ENCODE measurements at places on chromosomes 3 and 15.

DNA sequence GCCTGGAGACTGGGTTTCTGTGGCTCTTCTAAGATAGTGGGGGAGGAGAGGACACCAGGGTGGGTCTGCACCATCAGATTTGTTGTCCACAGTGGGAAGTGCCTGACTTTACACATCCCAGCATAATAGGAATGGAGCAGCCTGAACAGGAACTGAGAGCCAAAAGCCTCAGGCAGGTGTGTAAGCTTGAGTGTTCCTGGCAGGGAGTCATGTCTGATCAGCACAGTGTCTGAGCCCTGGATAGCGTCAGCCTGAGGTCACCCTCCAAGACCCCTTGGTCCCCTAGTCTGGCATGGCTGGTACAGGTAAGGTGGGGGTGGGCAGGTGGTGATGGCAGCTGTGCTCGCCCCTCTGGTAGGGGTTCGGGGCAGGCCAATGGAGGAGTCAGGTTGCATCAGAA, 20.2 kb downstream of the INSYN1 start:
- no peak for DNase-seq

GRCh38 chr15:98547741-98548138, 100.6 kb upstream of the IGF1R start:
- no peak for DNase-seq

GRCh38 chr3:157920822-157921700, 185.2 kb downstream of the SHOX2 start:
- DNase-seq = no peak

GRCh38 chr15:36954486-36954885, 145.9 kb downstream of the MEIS2 start:
- DNase-seq = no peak

DNA sequence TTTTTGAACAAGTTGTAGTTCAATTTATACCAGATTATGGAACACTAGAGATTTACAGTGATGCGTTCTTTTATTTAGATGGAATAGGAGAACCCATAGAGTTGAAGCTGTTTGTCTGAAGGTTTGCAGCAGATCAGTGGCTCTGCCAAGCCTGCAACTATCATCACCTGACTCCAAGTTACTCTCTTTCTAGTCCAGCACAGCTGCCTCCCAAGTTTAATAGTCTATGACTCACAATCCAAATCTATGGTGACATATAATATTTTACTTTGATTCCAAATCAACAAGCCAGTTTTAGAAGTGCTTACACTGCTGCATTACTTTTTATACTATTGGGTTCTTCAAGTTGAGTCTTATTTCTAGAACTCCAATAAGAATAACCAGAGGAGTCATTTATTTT, 400.4 kb downstream of the LPP start:
- no peak for DNase-seq

- DNase-seq = no peak
Measured at GRCh38 chr3:117443014-117443413, 733.4 kb downstream of the TUSC7 start.

DNA sequence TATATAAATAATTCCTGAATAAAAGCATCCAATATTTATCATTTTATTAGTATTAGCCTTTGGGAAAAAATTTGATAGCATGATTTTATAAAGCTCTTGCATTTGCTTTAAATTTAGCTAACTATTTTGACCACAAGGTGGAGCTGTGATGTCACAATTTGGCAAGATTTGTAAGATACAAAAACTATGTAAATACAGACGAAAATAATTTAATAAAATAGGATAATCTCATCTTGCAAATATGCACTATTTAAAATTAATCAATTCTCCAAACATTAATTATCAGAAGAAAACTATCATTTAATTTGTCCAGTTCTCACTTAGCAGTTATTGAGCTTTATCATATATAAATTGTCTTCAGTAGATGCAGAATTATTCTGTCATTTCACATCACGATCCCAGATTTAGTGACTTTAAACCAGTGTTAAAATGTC, 95.4 kb downstream of the PLOD2 start:
- no peak for DNase-seq

GRCh38 chr3:86547692-86548091, 443.3 kb downstream of the VGLL3 start:
- no peak for DNase-seq

DNA sequence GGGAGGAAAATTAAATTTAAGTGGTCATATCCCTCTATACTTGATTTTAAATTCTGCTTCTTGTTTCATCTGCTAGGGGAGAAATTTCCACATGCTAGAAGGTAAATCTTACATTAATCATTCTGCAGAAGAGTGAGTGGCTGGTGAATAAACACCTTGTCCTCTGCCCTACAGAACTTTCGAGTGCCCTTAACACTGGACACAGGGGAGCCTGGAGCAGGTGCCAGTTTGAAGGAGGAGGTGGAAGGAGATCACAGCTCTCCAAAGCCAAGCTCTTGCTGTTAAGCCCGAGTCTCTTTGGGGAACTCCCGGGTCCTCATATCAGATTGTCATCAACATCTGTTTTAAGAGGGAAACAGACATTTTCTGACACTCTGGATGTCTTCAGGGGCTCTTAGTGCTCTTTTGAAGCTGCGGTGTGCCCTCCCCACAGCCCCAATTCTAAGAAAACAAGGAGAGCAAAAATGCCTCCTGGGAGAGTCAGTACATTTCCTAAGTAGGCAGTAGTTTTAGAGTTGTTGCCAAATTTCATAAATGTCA, 31.3 kb downstream of the LAMP3 start:
- no peak for DNase-seq

DNA sequence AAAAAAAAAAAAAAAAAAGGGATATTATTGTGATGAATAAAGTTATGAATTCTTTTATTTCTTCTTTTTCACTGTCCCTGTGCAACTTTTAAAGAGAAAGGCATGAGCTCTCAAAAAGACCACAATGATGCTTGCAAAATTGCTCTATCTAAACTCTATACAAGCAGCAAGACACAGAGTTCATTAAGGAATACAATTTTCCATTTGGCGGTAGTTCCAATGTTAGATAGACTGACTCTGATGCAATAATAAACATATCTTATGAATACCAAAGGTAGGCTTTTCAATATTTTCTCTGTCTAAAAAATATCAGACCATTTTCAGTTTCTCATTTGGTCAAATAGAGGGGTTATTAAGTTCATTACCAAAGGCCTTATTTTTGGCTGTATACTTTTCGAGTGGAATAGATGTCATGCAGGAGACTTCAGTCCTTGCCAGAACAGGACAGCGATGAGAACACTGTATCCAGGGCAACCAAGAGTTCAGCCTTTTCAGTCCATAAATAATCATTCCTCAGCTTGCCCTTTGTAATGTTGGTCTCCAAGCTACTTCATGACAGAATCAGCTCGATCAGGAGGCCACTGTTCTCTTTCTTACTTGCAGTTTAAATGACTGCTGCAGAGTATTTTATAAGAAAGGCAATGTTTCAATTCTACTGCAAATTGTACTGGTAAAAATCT, 162.9 kb upstream of the FAM3D start:
- DNase-seq = no peak

GRCh38 chr3:56795097-56795828, 6.5 kb downstream of the ARHGEF3 start:
- DNase-seq = no peak

DNA sequence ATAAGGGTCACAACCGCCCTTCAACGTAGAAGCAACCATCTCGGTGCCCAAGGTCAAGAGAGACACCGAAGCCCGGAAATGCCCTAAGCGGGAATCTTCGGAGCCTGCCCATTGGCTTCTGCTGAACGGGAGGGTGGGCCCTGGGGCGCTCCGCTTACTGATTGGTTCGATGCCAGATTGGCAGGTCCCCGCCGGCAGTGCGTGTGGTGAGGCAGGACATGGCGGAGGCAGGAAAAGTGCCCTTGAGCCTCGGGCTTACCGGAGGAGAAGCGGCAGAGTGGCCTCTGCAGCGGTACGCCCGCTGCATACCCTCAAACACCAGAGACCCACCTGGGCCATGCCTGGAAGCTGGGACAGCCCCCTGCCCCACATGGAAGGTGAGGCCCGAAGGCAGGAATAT, at the start of gene REC114:
TSS of gene REC114 (plus strand) at position 197 of the 400 bp plus-strand sequence. CDS start at position 219, 22 bp downstream.
- no peak for DNase-seq

DNA sequence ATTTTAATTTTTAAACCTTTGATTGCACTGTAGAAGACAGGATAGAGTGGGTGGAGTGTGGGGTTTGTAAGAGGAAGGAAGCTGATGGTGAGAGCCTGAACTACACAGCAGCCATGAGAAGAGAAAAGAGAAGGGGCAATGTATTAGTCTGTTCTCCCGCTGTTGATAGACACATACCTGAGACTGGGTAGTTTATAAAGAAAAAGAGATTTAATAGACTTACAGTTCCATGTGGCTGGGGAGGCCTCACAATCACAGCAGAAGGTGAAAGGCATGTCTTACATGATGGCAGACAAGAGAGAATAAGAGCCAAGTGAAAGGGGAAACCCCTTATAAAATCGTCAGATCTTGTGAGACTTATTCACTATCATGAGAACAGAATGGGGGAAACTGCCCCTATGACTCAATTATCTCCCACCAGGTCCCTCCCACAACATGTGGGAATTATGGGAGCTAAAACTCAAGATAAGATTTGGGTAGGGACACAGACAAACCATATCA, 37.3 kb downstream of the STARD5 start:
- no peak for DNase-seq

DNA sequence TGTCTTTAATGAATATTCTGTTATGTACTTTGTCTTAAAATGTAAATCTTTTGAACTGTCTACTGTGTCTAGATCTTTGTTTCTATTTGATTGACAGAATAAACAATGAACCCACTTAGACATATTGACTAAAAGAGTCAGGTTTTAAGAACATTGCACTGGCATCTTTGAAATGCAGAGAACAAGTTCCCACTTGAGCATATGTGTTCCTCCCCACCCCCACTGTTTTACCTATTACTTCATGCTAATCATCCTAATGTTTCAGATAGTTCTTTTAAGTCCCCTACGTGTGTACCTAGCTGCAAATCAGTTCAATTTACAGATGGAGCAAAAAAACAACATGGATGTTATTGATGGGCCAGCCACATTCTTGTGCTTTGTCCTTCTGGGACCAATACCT, 11.7 kb upstream of the TCF12 start:
- DNase-seq = no peak

DNA sequence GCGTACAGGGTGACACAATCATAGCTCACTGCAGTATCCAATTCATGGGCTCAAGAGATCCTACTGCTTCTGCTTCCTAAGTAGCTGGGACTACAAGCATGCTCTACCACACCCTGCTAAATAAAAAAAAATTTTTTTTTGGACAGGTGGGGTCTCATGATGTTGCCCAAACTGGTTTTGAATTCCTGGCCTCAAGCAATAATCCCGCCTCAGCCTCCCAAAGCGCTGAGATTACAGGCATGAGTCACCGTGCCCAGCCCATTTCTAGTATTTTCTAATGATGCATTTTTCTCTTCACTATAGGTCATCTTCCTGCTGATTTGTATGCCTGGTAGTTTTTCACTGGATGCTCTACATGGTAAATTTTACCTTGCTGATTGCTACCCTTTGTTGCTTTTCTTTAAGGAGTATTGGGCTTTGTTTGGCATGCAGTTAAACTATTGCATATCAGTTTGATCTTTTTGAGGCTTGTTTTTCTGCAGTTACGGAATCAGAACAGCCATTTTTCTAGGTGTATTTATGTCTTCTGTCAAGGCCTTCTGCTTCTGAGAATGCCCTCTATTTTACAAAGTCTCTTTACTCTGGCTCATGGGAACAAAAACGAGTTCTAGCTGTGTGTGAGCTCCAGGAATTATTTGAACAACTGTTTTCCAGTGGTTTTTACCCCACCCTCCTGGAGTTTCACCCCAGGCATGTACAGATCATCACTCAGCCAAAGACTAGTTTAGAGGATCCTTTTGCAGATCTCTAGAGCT, 14.2 kb upstream of the NPTN start:
- DNase-seq = no peak

DNA sequence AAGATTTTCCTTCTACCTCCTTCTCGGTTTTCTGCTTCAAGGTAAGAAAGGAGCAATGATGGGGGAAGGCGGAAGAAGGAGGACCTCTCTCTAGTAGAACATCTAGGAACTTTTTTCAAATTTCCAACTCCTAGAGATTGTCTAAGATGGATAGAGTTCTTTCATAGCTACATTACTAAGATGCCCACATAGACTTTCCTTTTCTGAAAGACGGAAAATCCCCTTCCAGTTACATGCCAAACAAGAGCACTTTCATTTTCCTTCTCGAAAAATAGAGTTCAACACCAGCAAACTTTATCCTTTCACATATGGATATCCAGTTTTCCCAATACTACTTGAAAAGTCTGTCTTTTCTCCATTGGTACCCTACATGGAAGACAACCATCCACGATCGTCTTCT, 692 bp downstream of the HTR3E start:
- no peak for DNase-seq

DNA sequence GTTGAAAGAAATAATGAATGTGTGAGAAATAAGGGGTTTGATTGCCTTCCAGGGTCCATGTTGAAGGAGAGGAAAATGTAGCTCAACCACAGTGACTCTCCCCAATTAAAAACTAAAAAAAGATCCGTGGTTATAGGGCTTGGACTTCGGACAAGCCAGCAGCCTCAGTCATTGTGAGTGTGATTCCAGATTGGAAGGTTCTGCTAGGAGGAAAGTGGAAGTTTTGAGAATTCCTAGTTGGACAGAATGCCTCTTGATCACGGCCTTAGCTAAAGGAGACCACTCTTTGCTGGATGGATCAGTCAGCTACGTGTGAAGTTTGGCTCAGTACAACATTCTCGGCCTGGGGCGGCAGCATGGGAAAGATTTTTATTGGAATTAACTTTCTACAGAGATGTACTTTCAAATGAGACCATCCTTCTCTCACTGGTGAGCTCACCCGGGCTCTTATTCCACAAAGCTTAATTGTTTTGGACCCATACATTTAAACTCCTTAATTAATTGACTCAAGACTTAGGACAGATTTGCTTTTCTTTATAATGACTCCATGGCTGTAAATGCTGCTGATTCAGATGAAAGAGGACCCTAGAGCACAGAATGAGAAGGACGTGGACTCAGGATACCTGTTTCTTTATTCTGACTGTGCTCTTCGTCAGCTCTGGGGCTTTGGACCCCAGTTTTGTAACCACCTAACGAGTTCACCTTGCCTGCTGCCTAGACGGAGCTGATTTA, 27.5 kb downstream of the FLNB start:
- no peak for DNase-seq

GRCh38 chr3:59857589-59858346, 807.9 kb upstream of the CFAP20DC start:
- peak; percentile 42 for DNase-seq

GRCh38 chr15:80804970-80805495, 25.9 kb downstream of the CEMIP start:
- DNase-seq = no peak

DNA sequence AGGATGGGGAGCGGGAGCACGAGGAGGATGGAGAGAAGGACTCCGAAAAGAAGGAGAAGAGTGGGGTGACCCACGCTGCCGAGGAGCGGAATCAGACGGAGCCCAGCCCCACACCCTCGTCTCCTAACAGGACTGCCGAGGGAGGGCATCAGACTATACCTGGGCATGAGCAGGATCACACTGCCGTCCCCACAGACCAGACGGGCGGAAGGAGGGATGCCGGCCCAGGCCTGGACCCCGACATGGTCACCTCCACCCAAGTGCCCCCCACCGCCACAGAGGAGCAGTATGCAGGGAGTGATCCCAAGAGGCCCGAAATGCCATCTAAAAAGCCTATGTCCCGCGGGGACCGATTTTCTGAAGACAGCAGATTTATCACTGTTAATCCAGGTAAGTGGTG, 169.8 kb downstream of the FEZF2 start:
- DNase-seq = no peak

Data from H54 (cell line).